ENCODE measurements at places on chromosomes 1 and 21.

DNA sequence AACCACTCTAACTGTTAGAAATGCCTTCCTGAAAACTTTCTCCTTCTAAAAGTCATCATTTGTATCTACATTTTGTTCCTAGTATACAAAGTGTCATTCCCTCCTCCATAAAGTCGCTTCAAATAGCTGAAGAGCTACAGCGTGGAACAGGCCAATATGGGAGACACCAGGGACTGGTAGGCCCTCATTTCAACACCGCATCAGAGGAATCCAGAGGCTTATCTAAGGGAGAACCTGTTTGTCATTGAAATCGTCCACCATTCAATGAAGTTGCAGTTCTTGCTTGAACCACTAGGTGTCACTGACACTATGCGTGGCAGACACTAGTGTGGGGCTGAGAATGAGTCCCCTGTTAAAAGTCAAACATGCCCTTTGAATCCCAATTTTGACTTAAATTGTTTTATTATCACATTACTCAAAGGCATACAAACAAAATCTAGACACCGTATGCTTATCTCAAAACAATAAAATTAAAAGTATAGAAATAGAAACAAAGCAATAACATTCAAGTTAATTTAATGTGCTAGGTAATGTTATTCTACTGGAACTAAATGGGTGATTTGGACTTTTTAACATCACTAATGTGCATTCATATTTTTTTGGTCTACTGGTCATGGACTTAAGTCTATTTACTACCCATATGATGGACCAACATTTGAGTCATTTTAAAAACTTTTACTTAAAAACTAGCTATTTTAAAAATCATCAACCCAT is 182.3 kb downstream of the FCRL5 start:
- DNase-seq = peak; percentile 60

GRCh38 chr1:89358287-89358893 is 5.5 kb upstream of the GBP6 start:
- peak; percentile 69 for DNase-seq

- DNase-seq = no peak
These were observed 246.9 kb upstream of the LRRC7 start for GRCh38 chr1:69320757-69321211.

- DNase-seq = no peak
These were observed 719.4 kb upstream of the PTBP2 start for GRCh38 chr1:96002201-96002600.

GRCh38 chr1:240169188-240169587 is 77.5 kb downstream of the FMN2 start:
- peak; percentile 29 for DNase-seq

GRCh38 chr1:159132271-159132881 is 39.0 kb upstream of the CADM3 start:
- DNase-seq = peak; percentile 57

DNA sequence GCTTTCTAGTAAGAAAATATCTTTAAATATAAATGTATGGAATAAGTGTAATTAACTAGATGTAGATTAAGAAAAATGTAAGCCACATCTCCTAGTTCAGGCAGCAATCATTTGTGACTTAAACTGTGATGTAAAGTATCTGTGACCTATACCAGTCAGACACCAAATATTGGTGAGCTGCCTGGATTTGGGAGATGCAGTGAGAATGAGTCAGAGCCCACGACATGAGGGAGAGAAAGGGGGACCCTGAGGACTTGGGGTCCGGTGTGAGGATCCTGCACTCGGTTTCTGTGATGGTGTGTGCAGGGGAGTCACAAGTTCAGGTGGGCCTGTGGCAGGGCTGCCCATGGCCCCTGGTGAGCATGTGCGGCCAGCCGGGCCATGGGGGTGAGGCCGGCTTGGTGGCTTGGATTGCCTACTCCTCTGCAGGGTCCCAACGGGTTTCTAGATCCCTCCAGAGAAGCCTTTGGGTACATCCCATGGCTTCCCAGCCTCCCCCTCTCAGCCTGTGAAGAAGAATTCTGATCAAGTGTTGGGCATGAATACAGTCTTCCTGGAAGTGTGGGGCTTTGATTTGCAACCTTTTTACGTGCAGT is 19.0 kb upstream of the ABCG1 start:
- peak; percentile 53 for DNase-seq

GRCh38 chr1:21752186-21752585 is 30.8 kb downstream of the USP48 start:
- DNase-seq = no peak

DNA sequence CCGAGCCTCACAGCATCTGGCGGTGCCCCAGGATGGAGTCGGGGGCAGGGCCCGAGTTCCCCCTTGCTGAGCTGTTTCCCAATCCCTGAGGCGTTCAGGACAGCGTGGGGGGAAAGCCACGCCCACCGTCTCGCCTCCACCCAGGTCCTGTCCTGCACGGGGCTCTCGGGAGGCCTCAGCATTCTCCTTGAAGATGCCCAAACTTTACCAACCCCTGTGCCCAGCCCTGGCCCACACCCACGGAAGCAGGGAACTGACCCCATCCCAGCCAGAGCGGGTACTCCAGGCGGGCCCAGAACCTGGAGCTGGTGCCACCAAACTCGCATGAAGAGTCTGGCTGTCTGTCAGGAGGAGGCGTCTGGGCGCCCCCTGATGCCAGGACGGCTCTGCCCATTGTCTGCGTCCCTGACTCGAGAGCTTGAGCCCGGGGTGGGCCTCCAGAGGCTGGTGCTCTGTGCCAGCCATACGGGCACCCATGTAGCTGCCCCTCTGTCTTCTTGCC is 35.3 kb upstream of the POFUT2 start:
- no peak for DNase-seq

- no peak for DNase-seq
These were observed 35.8 kb downstream of the GLIS1 start for GRCh38 chr1:53703174-53703573.

GRCh38 chr1:67970088-67970487 is 80.3 kb downstream of the DIRAS3 start:
- DNase-seq = peak; percentile 94

DNA sequence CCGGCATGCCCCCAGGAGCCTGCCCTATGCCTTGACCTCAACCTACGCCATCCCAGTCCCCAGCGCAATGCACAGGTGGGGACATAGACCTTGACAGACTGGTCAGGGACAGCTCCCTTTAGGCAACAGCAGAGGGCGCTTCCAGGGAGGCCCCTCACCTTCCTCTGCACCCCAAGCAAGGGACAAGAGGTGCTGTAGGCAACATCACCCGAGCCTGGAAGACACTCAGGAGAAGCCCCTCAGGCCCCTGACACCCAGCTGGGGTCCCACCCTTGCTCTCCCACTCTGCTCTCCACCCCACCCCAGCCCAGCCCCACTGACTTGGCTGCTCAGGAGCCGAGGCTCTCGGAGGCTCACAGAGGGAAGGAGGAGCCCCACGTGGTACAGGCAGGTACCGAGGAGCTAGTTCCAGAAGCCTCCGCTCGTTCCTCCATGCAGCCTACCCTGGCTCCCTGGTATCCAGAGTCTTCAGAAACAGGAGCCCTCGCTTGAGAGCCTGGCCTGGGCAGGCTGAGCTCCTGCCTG is 2.4 kb upstream of the WNT3A start:
- no peak for DNase-seq

DNA sequence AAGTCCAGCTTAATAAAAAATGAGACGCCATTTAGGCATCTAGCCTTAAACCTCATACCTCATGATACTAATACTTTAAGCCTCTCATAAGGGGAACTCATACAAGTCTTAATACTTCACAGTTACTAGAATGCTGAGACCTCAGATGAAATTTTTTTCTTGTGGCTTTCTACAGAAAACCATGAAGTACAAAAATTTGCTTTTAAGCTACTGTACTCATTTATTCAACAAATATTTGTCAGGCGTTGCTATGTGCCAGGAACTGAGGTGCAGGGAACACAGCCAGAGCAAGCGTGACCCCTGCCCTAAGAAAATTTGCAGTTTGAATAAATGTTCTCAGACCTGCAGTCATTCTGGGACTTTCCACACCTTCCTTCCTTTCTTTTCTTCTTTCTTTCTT is 150.6 kb downstream of the MRPL39 start:
- DNase-seq = peak; percentile 59

- no peak for DNase-seq
These were observed 23.2 kb downstream of the SLC44A5 start for GRCh38 chr1:75587692-75588091.

DNA sequence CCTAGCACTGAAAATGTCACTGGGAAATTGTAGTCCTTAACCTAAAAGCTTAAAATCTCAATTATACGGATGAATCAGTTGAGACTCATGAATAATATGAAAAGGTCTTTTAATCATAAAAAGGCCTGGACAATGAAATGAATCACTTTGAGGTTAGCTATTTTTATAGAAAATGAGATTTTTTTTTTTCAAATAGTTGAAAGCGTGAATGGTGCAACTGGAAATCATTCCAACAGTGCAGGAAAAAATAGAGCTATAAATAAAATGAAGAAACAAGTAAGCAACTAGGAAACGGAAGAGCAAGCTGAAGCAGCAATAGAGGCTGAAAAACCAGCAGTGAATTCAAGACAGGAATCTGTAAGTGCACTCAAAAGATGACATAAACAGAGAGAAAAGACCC is 142.9 kb downstream of the BACH1 start:
- DNase-seq = peak; percentile 9

GRCh38 chr1:77434967-77435366 is 153.1 kb downstream of the AK5 start:
- no peak for DNase-seq

DNA sequence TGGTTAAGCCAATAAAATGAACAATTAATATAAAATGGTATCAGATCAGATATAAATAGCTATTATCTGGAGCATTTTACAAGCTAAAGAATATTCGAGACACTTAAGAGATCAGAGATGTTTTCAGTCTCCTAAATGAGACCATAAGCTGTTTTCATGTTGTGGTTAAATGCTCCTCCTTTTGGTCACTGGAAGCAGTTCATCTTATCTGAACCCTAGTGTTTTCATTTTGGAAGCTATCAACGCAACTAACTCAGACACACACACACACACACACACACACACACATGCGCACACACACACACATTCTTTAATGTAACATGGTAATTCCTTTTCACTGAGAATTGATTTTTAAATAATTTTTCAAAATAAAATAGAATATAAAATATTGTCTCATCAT is 10.0 kb upstream of the LRRC8C start:
- DNase-seq = peak; percentile 18

- DNase-seq = no peak
These were observed 30.6 kb upstream of the TADA1 start for GRCh38 chr1:166906647-166907046.

GRCh38 chr1:234585330-234586055 is 24.5 kb downstream of the IRF2BP2 start:
- DNase-seq = peak; percentile 53

- peak; percentile 85 for DNase-seq
These were observed 30.6 kb downstream of the MORN1 start for GRCh38 chr1:2360588-2361364.

DNA sequence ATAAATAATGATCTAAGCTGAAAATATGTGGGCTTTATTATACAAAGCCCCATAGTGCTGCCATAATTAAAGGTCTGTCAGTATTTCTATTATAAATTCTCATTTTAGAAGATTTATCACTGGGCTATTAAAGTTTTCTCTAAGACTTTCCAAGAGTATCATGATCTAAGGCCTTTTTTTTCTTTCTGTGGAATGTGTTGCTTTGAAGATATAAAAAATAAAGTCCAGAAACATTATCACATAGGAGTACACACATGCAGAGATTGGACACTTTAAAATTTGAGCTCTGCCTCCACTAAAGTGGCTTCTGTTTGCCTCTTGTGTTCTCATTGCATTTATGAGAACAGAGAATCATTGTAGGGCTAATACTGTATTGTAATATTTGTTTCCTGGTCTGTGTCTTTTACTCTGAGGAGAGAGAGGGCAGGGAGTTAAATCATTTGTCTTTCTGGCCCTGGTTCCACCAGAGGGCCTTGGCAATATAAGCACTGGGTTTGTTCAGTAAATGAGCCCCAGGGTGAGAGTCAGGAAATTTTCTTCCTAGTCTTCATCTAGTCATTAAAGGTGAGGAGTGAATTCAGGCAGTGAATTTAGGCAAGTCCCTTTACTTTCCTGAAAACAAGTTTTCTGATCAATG is 70.2 kb downstream of the NFIA start:
- DNase-seq = no peak

DNA sequence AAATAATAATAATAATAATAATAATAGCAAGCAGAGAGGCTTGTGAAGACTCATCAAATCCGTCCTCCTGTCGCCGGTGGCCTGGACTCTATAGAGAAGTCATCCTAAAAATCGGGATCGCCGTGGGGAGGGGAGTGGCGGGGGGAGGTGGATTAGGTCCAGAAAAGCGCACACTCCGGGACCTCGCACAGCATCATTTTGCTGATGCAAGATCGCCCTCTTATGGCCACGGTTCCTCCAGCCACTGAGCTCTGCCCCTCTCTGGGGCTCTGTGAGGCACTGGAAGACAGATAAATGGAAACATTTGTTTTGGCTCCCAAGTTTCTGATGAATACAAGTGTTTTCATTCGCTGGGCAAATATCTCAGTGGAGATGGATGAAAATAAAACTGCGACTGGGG is 612.0 kb downstream of the MATN1 start:
- peak; percentile 32 for DNase-seq

DNA sequence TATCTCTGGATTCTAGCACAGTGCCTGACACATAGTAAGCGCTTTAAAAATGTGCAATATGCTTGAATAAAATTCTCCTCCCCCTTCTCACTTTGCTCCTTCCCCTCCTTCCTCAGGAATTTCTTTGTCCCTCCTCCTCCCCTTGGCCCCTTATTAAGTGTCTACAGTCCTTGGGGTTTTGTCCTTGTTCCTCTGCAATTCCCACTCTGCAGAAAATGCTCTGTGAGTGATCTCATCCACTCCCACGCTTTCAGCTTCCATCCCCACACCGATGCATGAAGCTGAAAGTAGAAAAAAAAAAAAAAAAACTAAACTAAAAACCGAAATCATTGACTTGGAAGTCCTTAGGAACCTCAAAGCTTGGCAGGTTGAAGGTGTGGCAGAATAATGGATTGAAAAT is 273.6 kb downstream of the RRAGC start:
- DNase-seq = no peak

DNA sequence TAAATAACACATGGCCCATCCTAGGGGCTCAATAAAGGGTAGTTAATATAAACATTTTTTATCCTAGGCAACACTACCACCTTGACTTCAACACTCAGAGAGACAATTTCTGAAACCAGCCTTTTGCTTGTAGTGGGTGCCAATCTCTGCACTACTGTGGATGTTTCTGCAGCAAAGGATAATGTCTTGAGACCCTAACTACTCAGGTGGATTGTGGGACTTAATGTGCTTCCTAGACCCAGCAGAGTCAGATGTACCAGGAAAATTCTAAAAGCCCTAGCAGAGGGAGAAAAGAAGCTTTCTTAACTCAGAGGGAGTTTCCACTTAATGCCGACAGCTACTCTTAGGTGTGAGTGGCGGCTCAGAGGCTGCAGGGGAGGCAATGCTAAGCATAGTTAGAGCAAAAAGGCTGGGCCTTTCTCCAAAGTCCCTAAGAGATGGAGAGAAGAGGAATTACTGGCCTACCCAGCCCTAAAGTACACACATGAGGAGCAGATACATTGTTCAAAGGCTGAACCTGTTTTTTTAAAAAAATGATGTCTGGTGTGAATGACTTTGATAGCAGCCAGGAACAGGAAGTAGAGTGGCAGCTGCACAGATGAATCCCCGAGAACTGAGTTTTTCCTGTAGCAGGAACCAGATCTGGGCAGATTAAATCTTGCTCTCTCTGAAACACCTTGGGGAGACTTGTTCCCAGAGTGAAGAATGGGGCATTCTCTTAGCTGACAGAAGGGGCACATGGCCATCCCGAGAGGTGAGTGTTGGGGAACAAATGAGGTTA is 33.5 kb upstream of the ABCD3 start:
- no peak for DNase-seq

Data from fibroblast of upper back skin (primary cell).